Activated T-cell treated with anti-CD3 and anti-CD28 coated beads for 4 hours (primary cell): ENCODE measurements at places on chromosomes 4 and X.

DNA sequence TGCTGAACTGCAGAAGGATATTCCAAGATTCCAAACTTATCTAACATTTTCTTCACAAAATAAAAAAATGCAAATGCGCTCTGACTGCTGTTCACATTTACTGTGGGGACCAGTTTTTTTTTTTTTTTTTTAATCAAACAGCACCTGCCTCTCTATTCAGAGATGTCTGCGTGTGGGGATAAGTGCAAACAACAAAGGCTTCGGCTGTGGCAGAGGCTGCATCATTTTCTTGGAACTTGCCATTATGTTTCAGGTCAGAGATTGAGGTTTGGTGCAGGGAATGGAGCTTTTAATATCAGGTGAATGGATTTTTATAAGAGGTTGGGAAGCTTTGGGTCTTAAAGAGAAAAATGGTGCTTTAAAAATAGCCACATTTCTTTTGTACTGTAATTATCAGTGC lies 78.2 kb upstream of the TET2 start:
- no peak for DNase-seq

DNA sequence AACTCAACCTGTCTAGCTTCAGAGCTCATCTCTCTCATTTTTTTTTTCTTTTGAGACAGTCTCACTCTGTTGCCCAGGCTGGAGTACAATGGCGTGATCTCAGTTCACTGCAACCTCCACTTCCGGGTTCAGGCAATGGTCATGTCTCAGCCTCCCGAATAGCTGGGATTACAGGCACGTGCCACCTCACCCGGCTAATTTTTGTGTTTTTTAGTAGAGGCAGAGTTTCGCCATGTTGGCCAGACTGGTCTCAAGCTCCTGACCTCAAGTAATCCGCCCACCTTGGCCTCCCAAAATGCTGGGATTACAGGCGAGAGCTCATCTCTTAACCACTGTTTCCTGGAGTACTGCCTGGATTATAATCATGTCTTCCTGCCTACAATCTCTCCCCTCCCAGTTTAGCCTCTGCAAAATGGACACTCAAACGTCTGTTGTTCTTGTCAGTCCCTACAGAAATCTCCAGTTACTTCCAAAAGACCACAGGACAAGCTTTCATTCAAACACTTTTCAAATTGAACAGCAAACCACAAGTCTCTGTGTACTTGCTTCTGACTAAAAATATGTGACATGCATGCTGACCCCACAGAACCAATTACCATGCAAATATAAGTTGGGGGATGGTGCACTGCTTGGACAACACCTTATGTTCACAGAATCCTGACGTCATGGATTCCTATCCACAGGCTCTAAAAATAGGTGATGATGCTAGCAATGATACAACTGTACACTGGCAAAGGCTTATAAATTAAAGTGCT lies 137.2 kb downstream of the SH3KBP1 start:
- no peak for DNase-seq

GRCh38 chrX:86930419-86930818 lies 587.2 kb upstream of the KLHL4 start:
- no peak for DNase-seq

DNA sequence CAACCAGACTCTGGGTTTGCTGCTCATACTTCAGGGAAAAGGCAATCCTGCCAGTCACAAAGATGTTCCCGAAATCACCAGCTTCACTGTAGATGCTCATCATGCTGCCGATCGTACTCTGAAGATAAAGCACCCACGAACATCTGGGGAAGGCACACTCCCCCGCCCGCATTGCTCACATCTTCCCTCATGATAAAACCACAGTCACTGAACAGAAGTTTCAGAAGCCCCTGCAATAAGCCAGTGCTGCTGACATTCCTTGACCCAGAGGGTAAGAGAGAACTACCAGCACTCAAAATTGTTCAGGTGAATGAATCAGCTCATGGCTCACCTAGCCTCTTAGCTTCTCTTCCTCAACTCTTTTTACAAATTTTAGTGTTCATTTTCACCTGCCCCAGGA lies 43.1 kb downstream of the SRPX2 start:
- peak; percentile 13 for DNase-seq

DNA sequence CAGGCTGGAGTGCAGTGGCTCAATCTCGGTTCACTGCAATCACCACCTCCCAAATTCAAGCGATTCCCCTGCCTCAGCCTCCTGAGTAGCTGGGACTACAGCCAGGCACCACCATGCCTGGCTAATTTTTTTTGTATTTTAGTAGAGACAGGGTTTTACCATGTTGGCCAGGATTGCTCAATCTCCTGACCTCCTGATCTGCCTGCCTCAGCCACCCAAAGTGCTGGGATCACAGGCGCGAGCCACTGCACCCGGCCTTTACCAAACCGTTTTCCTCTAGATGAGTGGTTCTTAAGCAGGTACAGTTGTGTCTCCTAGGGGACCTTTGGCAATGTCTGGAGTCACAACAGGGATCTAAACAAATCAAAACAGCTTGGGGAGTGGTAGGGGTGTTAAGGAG lies 11.6 kb downstream of the AMELX start:
- no peak for DNase-seq

GRCh38 chr4:67292045-67292444 lies 253.3 kb downstream of the CENPC start:
- no peak for DNase-seq

GRCh38 chrX:17859609-17860178 lies 1.4 kb downstream of the RAI2 start:
- DNase-seq, result no peak

- DNase-seq, result no peak
Observed at GRCh38 chr4:33422656-33423055, 2702.5 kb downstream of the PCDH7 start.

DNA sequence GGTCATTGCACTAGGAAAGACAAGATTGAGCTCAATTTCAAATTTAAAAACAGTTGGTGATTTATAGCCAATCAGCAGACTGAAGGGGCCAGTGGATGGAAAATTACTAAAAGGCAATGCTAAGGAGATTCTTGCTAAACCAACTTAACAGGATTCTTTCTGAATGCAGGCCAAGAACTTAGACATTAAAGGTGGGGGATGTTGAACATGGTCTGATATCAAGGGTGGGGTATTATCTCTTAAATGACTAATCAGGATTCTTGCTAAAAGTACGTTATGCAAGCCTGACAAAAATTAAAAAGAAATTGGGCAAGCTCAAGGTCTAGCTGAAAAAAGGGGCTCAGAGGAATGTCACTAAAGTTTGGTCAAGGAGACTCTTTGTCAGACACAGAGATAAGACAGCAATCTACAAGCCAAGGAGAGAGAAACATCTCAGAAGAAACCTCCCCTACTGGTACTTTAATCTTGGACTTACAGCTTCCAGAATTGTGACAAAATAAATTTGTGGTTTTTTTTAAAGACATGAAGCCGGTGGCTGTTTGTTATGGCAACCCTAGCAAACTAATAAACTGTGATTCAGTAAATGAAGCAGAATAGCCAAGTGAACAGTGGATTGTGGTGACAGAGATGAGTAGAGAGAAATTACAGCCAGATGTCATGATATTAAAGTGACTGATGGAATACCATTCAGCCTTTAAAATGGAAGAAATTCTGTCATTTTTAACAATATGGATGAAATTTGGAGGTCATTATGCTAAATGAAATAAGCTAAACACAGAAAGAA lies 120.3 kb upstream of the KLHL4 start:
- no peak for DNase-seq

DNA sequence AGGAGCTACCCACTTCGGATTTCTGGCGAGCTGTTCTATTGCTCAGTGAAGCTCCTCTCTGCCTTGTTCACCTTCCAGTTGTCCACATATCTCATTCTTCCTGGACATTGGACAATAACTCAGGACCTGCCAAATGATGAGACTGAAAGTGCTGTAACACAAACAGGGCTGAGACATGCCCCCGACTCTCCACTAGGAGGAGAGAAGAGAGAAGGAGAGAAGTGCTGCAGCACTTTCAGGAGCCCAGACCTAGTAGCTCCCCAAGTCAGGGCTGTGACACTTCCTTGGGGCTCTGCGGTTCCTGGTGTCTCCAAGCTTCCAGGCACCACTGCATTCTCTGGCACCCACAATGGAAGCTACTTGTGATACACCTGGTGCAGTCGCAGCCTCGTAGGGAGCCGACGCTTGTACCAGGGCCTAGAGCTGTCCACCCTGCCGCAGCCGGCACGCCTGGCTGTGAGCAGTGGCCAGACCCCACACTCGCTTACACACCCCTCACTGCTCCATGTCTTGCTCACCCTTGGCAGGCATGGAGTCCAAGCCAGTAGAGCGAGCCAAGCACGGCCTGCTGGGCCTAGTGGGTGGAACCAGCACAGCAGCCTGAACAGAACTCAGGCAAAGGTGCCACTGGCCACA lies 234.9 kb downstream of the TECRL start:
- DNase-seq, result no peak

DNA sequence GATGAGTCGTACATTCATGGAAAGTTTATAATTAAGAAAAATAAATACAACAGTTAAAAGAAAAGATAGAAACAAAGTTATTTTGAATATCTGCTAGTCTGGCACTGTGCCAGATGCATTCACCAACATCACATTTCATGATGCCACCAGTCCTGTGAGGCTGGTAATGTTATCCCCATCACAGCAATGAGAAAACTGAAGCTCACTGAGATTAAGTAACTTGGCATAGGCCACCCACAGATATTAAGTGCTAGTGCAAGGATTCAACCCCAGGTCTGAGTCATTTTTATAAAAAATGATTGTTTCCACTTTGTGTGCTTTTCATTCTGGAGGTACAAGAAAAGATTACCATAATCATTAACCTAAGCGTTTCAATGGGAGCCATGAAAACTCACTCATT lies 65.0 kb upstream of the IL15 start:
- DNase-seq, result no peak

DNA sequence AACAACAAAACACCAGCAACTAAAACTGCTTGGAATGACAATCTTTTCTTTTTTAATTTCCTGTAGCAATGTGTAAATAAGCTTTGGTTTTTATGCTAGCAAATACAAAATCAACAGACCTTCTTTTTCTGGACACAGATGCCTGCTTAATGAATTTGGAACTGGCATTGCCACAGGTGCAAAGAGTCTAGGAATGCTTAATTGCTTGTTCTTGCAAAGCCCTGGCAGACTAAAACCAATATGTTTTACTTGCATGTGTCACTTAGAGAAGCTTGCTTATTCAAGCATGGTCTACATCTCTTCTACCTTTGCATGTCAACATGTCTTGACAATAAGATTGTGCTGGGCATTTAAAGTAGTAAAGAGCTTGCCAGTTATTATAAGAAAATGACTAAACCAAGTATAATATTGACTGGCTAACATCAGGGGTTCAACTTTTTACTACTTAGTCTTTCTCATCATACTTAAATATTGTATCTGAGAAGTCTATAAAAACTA lies 656.7 kb upstream of the NDST4 start:
- no peak for DNase-seq

DNA sequence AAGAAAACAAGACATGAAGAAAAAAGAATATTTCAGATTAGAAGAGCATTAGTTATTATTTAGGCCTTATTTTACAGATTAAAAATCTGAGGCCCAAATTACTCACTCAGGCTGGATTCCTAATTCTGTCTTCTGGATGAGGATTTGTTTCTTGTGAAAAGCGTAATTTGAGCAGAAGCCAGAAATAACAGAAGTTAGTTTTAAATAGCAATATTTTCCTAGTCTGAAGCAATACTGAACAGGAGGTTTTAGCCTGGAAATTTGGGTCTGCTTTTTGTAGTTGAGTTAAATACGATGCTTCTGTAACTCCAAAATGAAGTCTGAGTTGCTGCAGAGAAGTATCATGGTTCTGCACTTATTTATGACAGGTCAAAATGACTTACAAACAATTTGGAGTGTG lies 124.9 kb downstream of the RTL3 start:
- no peak for DNase-seq

DNA sequence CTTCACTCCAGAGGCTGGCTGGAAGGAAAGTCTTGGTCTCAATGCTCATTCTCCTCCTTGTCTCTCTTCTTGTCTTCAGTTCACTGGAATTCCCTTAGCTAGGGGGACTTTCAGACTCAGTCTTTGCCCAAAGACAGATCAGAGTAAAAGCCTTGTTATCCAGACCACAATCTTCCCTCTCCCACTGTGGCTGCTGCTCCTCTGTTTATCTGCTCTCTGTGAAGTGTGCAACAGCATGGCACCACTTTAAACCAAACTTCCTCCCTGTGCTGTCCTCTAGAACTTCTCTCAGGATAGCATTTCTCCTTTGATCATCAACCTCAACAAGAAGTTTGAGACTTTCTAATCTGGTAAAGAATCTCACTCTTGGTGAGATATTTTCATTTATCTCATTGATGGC lies 530.1 kb upstream of the SLIT2 start:
- DNase-seq, result no peak

DNA sequence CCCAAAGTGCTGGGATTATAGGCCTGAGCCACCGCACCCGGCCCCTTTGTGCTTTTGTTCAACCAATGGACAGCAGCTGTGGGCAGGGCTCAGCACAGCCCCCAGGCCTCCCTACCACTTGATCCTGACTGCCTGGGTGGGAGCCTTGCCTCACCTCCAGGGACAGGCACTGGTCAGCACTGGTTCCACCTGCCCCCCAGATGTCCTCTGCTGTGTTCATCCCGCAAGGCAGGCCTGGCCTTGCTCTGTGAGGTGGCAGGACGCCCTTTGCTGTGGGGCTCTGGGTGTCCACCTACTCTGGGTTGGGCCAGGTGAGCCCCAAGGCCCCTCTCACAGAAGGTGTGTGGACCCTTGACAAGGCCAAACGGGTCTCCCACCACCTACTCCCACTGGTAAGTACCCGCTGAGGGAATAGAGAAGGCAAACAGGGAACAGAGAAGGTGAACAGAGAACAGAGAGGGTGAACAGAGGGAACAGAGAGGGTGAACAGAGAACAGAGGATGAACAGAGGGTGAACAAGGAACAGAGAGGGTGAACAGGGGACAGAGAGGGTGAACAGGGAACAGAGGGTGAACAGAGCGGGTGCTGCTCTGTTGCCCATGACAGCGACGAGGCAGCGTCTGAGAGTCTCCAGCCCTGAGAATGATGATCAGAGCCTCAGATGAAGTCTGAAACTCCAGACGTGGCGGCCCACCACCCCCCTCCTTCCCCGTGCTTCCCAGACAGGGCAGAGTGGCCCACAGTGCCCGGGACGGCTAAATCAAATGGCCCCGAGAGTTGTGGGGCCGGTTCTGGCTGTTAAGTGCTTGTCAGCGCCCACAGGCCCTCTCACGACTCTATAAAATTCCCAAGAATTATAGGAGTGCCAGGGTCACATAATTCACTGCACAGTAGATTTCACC lies 55.0 kb upstream of the NKX1-1 start:
- DNase-seq, result no peak

GRCh38 chr4:151830168-151830567 lies 69.4 kb upstream of the GATB start:
- DNase-seq, result no peak

GRCh38 chrX:71910986-71911730 lies 513 bp downstream of the NHSL2 start:
- no peak for DNase-seq

GRCh38 chr4:168811786-168812651 lies 198.0 kb downstream of the CBR4 start:
- DNase-seq, result no peak
